Activated effector memory CD4-positive, alpha-beta T cell treated with anti-CD3 and anti-CD28 coated beads, Interleukin-2, amount 50 U/mL, for 16 hours (primary cell): ENCODE measurements at places on chromosomes 1 and 21.
A peak's percentile ranks its signal among the peaks of the same experiment; 100 is the strongest.

DNA sequence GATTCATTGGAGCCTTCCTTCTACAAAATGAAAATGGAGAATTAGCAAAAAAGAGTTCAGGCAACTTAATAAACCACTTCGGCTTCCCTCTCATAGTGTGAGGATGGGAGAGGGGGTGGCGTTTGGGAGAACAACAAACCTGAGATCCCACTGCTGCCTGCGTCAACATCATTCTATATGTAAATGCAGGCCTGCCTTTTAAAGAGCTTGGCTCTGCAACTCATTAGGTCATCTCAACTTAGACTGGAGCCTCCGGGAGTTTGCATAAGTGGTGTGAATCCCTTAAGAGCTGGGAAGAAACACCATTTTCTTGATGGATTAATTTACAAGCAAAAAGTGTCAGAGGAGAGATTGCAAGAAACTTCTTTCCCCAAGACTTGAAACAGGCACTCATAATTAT lies 127.6 kb upstream of the DAB1 start:
- DNase-seq, result no peak

- no peak for DNase-seq
These were observed 169.1 kb downstream of the C1orf21 start for GRCh38 chr1:184555665-184556641.

DNA sequence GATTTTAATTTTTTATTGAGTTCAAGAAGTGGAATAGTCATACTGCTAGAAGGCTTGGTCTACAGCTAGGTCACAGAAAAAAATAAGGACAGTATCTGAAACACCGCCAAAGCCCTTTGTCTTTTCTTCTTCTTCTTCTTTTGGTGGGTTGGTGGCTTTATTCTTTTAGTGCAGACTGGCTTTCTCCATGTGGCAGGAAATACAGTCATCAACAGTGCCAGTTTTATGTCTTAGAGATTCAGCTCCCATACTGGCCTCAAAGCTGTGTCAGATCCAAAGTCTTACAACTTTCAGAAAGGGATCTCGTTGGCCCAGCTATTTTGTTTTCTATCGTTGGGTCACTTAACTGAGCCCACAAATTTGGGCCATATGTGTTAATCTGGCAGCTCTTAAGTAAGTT lies 58.2 kb downstream of the FNBP1L start:
- no peak for DNase-seq

DNA sequence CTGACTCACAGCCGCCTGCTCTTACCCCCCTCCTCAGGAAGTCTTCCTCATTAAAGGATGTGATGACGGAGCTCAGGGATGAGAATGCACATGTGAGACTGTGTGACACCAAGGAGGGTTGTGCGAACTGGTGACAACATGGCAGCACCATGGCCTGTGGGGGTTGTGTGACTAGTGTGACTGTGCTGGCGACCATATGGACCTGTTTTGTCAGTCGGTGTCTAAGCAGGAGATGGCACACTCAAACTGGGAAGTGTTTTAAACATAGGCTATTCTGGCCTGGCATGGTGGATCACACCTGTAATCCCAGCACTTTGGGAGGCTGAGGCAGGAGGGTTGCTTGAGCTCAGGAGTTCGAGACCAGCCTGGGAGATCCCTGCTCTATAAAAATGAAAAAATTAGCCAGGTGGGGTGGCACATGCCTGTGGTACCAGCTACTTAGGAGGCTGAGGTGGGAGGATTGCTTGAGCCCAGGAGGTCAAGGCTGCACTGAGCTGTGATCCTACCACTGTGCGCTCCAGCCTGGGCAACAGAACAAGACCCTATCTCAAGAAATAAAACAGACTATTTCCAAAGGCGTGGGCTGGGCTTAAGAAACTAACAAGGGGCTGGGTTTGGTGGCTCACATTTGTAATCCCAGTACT lies 7.4 kb downstream of the TRNP1 start:
- no peak for DNase-seq

- no peak for DNase-seq
These were observed 19.1 kb upstream of the NTMT2 start for GRCh38 chr1:170126696-170127095.

DNA sequence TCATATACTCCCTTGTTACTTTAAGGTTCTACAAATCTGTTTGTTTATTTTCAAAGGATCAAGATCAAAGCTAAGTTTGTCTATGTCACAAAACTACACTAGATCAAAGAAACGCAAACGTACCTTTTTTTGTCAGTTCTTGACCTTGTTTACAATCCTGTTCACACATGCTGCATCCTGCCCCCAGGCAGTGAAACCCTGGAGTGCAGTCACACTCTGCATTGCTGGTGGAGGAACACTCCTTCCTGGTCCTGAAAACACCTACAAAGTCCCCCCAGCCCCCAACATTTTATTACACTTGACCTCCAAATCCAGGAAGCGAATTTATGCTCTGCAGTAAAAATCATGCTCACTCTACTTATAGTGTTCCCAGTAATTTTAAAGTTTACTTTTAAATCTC lies 2.6 kb downstream of the TNFRSF9 start:
- peak; percentile 62 for DNase-seq
